ENCODE measurements at places on chromosomes 4 and X.

- H3K27me3 ChIP-seq, result no peaks in the 10 kb centered on the region
- H3K4me3 ChIP-seq, result no peak overlapping the region
- DNase-seq, result no peak
- H3K4me1 ChIP-seq, result no peaks in the 10 kb centered on the region
- peaks cover 31% of the 10 kb centered on the region for H3K36me3 ChIP-seq
Measured at GRCh38 chrX:150765782-150766350, 72.7 kb downstream of the MTMR1 start.

DNA sequence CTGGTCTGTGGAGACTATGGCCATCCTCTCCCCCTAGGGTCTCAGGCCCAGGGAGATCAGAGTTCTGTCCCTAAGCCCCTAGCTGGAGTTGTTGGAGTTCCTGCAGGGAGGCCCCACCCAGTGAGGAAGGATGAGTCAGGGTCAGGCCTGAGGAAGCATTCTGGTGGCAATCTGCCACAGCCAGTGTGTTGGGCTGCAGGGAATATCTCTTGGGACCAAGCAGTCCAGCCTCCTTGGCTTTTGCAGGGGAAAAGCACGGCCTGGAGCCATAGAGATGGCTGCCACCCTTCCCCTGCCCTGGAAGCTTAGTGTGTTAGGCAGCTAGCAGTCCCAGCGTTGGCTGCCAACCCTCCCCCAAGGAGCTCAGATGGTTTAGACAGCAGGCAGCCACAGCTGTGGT, 202.4 kb downstream of the RTL9 start:
- DNase-seq, result no peak
- H3K36me3 ChIP-seq, result no peaks in the 10 kb centered on the region
- no peak overlapping the region for H3K4me3 ChIP-seq
- H3K4me1 ChIP-seq, result no peaks in the 10 kb centered on the region
- no peak overlapping the region for H3K27ac ChIP-seq

GRCh38 chr4:179110356-179110755, 1668.1 kb upstream of the AGA start:
- DNase-seq, result no peak
- H3K27me3 ChIP-seq, result no peaks in the 10 kb centered on the region
- H3K4me3 ChIP-seq, result no peak overlapping the region
- H3K4me1 ChIP-seq, result no peaks in the 10 kb centered on the region
- no peaks in the 10 kb centered on the region for H3K36me3 ChIP-seq

GRCh38 chr4:17427991-17428390, 83.9 kb downstream of the QDPR start:
- H3K27ac ChIP-seq, result no peak overlapping the region
- no peaks in the 10 kb centered on the region for H3K27me3 ChIP-seq
- H3K4me1 ChIP-seq, result no peaks in the 10 kb centered on the region
- no peak overlapping the region for H3K4me3 ChIP-seq

DNA sequence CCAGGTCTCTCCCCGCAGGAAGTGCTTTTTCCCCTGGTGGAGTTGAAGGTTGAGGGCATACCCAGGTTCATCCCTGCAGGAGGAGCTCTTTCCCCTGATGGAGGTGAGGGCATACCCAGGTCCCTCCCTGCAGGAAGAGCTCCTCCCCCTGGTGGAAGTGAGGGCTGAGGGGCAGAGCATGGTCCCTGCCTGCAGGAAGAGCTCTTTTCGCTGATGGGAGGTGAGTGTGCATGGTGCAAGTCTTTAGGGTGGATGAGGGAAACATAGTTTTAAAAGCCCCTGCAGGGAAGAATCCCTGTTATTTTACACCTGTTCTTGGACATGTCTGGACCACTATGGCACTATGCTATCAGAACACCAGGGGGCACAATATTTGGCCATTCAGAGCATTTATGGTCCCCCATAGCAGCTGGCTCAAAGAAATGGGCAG, 43.7 kb upstream of the PUDP start:
- DNase-seq, result no peak
- H3K4me1 ChIP-seq, result no peaks in the 10 kb centered on the region
- no peaks in the 10 kb centered on the region for H3K27me3 ChIP-seq
- H3K36me3 ChIP-seq, result no peaks in the 10 kb centered on the region
- no peak overlapping the region for H3K4me3 ChIP-seq

DNA sequence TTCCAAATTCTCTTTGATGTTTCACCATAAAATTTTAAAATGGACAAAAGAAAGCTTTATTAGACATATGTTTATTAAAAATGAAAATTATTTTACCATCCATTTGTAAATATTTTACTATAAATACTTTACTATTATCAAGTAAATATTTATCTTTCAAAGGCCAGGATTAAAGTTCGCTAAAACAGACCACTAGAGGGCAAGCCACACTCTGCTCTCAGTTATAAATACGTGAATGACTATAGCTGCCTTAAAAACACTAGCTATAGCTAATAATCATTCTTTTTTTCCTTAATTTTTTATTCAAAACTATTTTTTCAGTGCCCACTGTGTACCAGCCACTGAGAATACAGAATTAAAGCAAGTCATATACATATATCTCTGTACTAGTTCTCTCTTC, 38.6 kb downstream of the UNC5C start:
- no peak overlapping the region for H3K27ac ChIP-seq
- no peaks in the 10 kb centered on the region for H3K27me3 ChIP-seq
- no peaks in the 10 kb centered on the region for H3K4me1 ChIP-seq
- DNase-seq, result no peak
- H3K36me3 ChIP-seq, result no peaks in the 10 kb centered on the region

DNA sequence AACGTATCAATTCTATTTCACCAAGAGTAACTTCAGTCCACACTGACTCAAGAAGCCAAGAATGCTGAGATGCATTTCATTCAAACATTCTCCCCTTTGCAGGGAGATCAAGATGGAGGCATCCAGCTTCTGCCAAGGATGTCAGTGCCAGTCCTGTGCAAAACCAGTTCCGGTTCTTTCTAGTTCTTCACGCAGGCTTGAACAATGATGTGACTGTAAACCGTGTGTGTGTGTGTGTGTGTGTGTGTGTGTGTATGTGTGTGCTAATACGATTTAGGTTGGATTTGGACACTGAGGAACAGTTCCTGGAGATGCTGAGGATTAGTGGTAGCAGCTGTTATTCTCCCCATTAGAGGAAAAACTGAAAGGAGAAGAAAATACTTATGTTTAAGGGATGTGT, at the start of gene REELD1:
Gene REELD1, plus strand, starts transcription at position 301 of the 400 bp plus-strand sequence. CDS start 2,415 bp downstream, outside the sequence.
- H3K27me3 ChIP-seq, result no peaks in the 10 kb centered on the region
- no peaks in the 10 kb centered on the region for H3K4me1 ChIP-seq
- H3K36me3 ChIP-seq, result no peaks in the 10 kb centered on the region
- no peak within 1 kb of the TSS for H3K27ac ChIP-seq

GRCh38 chr4:101158507-101158906, 188.8 kb downstream of the PPP3CA start:
- no peaks in the 10 kb centered on the region for H3K36me3 ChIP-seq
- no peaks in the 10 kb centered on the region for H3K27me3 ChIP-seq
- no peak overlapping the region for H3K27ac ChIP-seq
- H3K4me3 ChIP-seq, result no peak overlapping the region
- DNase-seq, result no peak
- peaks cover 14% of the 10 kb centered on the region for H3K4me1 ChIP-seq

DNA sequence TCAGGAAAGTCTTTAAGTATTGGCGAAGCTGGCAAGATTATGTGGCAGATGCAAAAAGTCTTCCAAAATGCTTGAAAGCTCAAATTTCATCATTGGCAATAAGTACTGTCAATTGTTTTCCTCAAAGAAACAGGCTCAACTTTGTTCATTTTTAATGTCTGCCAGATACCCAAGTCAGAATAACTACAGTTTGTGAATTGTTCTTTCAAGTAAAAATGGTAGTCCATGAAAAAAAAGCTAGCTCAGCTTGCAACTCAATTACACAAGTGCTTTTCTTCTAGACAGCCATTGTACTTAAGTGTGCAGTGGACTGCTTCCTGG, 70.5 kb downstream of the AFF1 start:
- peak overlapping the region; percentile 94 for H3K27ac ChIP-seq
- H3K27me3 ChIP-seq, result no peaks in the 10 kb centered on the region
- H3K36me3 ChIP-seq, result no peaks in the 10 kb centered on the region

GRCh38 chrX:25527156-25527555, 511.4 kb upstream of the ARX start:
- no peaks in the 10 kb centered on the region for H3K36me3 ChIP-seq
- DNase-seq, result no peak
- no peaks in the 10 kb centered on the region for H3K27me3 ChIP-seq

- no peak overlapping the region for H3K27ac ChIP-seq
- H3K27me3 ChIP-seq, result no peaks in the 10 kb centered on the region
- no peaks in the 10 kb centered on the region for H3K4me1 ChIP-seq
Measured at GRCh38 chr4:187270154-187270553, 546.5 kb upstream of the FAT1 start.

GRCh38 chr4:138297743-138298405, 55.7 kb upstream of the SLC7A11 start:
- no peak overlapping the region for H3K4me3 ChIP-seq
- no peak for DNase-seq
- no peak overlapping the region for H3K27ac ChIP-seq
- H3K4me1 ChIP-seq, result no peaks in the 10 kb centered on the region
- no peaks in the 10 kb centered on the region for H3K27me3 ChIP-seq
- no peaks in the 10 kb centered on the region for H3K36me3 ChIP-seq

DNA sequence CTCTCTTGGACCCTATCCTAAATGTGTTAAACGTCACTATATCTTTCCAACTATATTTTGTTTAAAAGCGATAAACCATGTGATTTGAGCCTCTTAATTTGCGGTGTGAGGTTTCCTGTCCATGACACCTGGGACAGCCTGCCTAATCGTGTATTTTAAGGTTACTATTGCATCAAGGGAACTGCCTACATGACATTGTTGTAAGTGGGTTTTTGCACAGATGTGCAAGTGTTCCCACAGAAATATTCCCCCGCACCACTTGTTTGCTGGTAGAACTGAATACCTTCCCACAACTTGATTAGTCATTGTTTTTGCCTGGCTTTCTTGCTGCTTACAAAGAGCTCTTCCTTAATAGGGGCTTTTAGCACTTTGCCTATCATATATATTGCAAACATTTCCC, 5.1 kb upstream of the FAM184B start:
- H3K36me3 ChIP-seq, result peaks cover 9% of the 10 kb centered on the region
- no peak overlapping the region for H3K27ac ChIP-seq

- H3K27me3 ChIP-seq, result no peaks in the 10 kb centered on the region
- no peaks in the 10 kb centered on the region for H3K36me3 ChIP-seq
- no peak overlapping the region for H3K4me3 ChIP-seq
Measured at GRCh38 chr4:20264688-20265087, 13.0 kb downstream of the SLIT2 start.

DNA sequence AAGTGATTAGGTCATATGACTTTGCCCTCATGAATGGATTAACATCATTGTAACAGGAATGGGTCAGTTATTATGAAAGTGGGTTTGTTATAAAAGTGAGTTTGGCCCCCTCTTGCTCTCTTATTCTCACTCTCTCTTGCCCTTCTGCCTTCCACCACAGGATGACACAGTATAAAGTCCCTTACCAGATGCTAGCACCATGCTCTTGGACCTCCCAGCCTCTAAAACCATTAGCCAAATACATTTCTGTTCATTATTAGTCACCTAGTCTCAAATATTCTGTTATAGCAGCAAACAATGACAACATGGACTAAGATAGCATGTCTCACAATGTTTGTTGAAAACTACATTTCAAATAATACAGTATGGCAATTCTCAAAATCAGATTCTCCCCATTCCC, 59.7 kb downstream of the RWDD4 start:
- no peak for DNase-seq
- no peaks in the 10 kb centered on the region for H3K4me1 ChIP-seq
- no peaks in the 10 kb centered on the region for H3K27me3 ChIP-seq
- H3K36me3 ChIP-seq, result no peaks in the 10 kb centered on the region
- H3K4me3 ChIP-seq, result no peak overlapping the region
- no peak overlapping the region for H3K27ac ChIP-seq

GRCh38 chr4:165369522-165369921, 9.3 kb upstream of the CPE start:
- no peaks in the 10 kb centered on the region for H3K36me3 ChIP-seq
- DNase-seq, result no peak
- H3K27me3 ChIP-seq, result no peaks in the 10 kb centered on the region
- H3K27ac ChIP-seq, result no peak overlapping the region

GRCh38 chr4:788636-789297, 37.2 kb downstream of the CPLX1 start:
- no peaks in the 10 kb centered on the region for H3K36me3 ChIP-seq
- H3K27me3 ChIP-seq, result peaks cover 94% of the 10 kb centered on the region
- DNase-seq, result no peak
- H3K4me3 ChIP-seq, result no peak overlapping the region
- no peak overlapping the region for H3K27ac ChIP-seq

GRCh38 chr4:18869166-18869565, 847.6 kb upstream of the LCORL start:
- no peaks in the 10 kb centered on the region for H3K4me1 ChIP-seq
- no peak overlapping the region for H3K4me3 ChIP-seq
- H3K27me3 ChIP-seq, result no peaks in the 10 kb centered on the region
- no peak overlapping the region for H3K27ac ChIP-seq
- DNase-seq, result no peak
- no peaks in the 10 kb centered on the region for H3K36me3 ChIP-seq

- peaks cover 46% of the 10 kb centered on the region for H3K4me1 ChIP-seq
- H3K27ac ChIP-seq, result peak overlapping the region; percentile 67
- no peak for DNase-seq
- H3K36me3 ChIP-seq, result peaks cover 9% of the 10 kb centered on the region
Measured at GRCh38 chr4:155777971-155778735, 19.3 kb downstream of the GUCY1B1 start.

DNA sequence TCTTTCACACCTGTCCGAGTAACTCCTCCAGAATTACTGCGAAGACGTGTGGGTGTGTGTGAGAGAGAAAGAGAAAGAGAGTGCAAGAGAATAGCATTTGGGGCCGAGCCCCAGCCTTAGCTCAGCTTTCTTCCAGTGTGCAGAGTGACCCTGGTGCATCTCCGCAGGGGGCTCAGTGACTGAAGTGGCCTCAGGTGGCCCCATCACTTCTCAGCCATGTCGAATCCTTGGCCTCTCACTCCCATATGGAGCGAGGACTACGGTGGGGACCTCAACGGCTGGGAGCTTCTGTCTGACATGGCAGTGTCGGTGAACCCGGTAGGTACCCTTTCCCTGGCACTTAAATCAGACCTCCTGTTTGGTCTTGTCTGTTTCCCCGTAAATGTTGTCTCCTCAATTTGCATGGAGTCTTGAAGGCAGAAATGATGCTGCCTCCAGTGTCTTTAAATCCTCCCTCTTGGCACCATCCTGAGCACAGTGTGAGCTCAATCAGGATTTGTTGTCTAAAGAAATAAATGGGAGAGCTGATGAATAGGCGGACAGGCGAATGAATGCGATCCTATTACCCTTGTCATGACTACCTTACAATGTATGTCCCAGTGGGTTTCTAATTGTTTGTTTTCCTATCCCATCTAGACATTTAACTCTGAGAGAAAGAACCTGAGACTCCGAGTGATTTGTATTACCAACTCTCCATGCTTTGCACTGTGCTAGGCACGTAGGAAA, 305.9 kb downstream of the AFF2 start:
- H3K36me3 ChIP-seq, result no peaks in the 10 kb centered on the region
- H3K4me3 ChIP-seq, result no peak overlapping the region
- no peak for DNase-seq
- no peaks in the 10 kb centered on the region for H3K4me1 ChIP-seq
- H3K27me3 ChIP-seq, result no peaks in the 10 kb centered on the region
- no peak overlapping the region for H3K27ac ChIP-seq

DNA sequence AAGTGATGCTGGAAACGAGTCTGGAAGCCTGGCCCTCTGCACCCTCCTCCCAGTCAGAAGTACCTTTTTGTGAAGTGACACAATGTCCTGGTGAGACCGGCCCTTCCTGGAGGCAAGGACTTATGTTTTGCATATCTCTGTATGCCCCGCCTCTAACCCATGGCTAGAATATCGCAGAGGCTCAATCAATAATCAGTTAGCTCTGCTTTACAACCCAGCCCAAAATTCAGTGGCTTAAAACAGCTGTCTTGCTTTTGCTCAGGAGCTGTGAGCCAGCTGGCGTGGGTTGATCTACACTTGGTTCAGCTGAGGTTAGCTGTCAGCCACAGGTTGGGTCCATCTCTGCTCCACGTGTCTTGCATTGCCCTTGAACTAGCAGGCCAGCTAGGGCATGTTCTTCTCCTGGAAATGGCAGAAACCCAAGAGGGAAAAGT, 98.8 kb upstream of the METTL14 start:
- no peaks in the 10 kb centered on the region for H3K36me3 ChIP-seq
- no peaks in the 10 kb centered on the region for H3K4me1 ChIP-seq
- DNase-seq, result no peak
- peaks cover 20% of the 10 kb centered on the region for H3K27me3 ChIP-seq
